Right lobe of liver (tissue), 6 donors: ENCODE measurements at places on chromosomes 13 and 19.
A peak's percentile ranks its signal among the peaks of the same experiment; 100 is the strongest.

- no peak for DNase-seq
These were observed 272.6 kb downstream of the DNAJC15 start for GRCh38 chr13:43295825-43296564.

DNA sequence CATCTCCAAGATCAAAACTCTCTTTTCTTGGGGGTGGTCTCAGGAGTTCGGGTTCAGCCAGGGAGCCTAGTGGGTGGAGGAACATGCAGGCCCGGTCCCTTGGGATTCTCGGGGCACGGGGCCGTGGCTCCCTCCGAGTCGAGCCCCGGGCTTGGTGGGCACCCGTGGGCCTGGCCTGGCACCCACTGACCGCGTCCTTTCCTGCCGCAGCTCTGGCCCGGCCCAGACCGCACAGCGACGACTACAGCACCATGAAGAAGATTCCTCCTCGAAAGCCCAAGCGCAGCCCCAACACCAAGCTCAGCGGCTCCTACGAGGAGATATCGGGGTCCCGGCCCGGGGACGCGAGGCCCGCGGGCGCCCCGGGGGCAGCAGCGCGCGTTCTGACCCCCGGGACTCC, 510.6 kb downstream of the MYO16 start:
- no peak for DNase-seq

GRCh38 chr13:77514336-77514726, 21.2 kb upstream of the SCEL start:
- DNase-seq: no peak

DNA sequence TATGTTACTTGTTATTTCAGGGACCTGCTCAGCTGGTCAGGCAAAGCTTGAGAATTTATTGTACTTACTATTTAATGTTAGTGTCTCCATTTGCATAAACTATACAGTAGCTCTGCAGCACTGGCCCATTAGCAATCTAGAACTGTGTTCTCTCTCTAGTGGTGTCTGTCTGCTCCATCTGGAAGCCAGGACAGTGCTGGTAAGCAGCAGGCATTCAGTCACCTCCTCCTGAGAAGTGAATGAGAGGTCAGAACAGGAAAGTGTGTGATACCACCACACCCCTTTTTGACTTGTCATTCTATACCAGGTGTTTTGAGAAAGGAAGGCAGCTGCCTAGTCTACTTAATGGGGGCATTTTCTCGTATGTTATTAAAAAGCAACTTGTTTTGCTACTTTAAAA, 3.9 kb downstream of the COG3 start:
- no peak for DNase-seq

GRCh38 chr13:114120591-114121011, 11.8 kb downstream of the RASA3 start:
- no peak for DNase-seq

GRCh38 chr13:46594374-46595078, 41.6 kb downstream of the LRCH1 start:
- no peak for DNase-seq

DNA sequence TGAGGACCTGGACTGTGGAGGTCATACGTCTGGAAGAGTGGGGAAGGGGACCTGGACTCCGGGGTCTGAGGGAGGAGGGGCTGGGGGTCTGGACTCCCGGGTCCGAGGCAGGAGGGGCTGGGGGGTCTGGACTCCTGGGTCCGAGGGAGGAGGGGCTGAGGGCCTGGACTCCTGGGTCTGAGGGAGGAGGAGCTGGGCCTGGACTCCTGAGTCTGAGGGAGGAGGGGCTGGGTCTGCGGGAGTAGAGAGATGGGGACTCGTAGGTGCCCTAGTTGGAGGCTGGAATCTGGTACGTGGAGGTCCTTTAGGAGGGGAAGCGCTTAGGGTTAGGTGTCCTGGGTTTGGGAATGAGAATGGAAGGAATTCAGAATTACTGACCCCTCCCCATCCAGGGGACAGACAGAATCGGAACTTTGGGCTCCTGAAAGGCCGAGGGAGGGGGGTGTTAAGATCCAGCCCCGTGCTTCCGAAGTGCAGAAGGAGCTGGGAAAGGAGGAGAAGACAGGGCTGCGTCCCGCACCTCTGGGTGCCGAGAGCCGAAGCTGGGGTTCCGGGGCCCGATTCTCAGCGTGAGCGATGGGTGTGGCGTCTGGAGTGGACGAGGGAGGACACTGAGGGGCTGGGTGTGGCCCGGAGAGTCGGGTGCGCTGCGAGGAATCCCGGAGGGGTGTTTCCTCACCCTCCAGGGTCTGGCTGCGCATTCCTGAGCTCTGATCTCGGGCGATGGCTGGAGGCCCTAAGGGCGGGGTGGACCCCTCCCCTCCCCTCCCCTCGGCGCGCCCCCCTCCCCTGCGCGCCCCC, 608 bp downstream of the MYADM start:
- DNase-seq: peak; percentile 74

- DNase-seq: no peak
These were observed 114.5 kb downstream of the SLC7A1 start for GRCh38 chr13:29480893-29481525.

DNA sequence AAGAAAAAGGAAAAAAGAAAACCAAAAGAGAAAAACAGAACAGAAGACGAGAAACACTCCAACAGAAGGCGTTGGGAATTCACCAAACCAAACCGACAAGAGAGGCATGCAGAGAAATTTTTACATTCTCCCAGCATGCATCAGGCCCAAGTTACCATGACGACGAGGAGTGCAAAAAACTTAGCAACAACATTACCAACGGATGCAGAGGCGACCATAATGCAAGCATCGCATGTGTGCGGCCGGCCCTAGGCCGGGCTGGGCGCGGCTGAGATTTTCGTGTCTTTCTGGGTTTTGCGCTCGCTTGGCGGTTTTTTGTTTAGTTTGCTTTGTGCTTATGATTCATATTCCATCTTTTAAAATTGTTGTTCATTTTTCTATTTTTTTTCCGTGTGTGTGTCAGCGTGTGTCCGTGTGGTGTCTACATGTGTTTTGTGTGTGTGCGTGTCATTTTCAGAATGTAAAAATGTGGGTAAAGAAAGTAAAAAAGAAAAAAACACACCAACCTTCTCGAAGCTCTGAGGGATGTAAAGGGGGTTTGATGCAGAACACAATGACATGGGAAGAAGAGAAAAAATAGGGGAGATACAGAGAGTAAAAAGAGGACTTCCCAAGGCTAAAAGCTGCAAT, 84.9 kb downstream of the PTPRS start:
- no peak for DNase-seq

GRCh38 chr13:73622381-73622780, 511.8 kb downstream of the KLF12 start:
- DNase-seq: no peak

DNA sequence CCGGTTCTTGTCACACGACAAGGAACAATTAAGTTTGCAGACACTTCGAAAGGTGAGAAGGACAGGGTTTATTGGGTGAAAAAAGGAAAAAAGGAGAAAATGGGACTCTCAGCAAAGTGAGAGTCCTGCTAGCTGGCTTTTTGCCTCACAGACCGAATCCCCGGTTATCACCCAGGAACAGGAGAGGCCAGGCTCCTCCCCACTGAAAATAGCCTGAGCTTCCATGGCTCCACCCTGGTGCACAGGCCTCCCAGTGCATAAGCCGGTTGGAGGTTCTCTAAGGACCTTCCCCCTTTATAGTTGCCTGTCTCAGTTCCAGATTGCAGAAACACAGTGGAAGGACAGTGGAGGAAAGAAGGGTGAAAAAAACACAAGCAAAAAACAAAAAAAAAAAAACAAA, 571.7 kb downstream of the KCTD12 start:
- DNase-seq: no peak

DNA sequence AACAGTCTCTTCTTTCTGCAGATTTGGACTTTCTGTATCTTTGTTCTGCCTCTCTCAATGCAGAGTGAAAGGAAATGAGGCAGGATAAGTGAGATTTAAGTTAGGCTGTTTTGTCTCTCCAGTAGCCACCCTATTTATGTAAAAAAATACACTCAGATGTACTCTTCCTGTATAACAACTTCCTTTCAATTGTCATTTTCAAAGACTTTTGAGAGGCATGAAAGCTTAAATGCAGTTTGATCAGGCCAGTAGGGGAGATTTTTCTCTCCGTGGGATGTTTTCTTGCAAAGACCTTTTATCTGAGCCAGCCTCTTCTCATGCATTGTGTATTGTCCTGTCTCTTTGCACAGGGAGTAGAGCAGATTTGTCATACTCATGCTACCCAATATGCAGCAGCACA, 166.8 kb downstream of the SLITRK5 start:
- DNase-seq: no peak

- no peak for DNase-seq
These were observed 61.1 kb downstream of the PIBF1 start for GRCh38 chr13:72842991-72843390.

DNA sequence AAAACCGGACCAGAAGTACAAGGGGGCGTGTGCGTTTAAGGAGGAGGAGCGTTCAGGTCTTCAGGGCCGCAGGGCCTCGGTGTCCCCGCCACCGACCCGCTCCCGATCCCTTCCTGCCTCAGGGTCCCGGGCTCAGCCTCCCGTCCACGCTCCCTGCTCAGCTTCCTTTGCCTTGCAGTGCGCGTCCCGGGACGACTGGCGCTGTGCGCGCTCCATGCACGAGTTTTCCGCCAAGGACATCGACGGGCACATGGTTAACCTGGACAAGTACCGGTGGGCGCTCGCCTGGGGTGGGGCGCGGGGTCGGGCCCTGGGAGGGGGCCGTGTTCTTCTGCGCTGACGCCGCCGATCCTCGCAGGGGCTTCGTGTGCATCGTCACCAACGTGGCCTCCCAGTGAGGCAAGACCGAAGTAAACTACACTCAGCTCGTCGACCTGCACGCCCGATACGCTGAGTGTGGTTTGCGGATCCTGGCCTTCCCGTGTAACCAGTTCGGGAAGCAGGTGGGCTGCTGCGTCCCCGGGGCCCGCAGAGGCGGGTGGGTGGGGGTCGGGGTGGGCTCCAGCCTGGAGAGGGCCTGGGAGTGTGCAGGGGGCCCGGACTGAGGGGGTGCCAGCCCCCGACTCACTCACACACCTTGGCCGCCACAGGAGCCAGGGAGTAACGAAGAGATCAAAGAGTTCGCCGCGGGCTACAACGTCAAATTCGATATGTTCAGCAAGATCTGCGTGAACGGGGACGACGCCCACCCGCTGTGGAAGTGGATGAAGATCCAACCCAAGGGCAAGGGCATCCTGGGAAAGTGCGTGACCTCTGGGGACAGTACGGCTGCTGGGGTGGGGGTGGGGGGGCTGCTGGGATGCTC, 1.4 kb downstream of the GPX4 start:
- no peak for DNase-seq

DNA sequence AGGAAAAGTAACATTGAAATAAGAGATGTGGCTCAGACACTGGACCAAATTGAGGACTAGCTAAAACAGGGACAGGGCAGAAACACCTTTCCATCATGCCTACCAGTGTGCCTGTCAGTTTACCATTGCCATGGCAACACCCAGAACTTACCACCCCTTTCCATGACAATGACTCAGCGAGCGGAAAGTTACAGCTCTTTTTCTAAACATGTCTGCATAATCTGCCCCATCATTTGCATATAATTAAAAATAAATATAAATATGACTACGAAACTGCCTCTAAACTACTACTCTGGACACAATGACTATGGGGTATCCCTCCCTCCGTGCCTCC, 96.0 kb downstream of the UBL3 start:
- no peak for DNase-seq

DNA sequence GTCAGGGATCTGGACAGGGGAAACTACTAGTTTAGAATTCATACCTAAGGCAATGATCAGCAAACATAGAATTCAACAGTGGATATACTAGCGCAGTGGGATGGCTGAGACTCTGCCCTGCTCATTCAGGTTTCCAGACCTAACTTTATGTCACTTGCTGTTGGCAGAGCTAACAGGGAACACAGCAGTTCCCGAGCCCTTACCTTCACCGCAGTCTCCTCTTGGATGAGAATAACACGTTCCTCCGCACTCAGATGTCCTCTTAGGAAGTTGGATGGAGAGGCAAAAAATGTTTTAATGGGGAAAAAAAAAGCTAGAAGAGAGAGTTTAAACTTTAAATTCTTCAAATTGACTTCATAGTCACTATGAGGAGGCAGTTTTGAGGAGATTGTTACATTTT, 159.7 kb upstream of the FREM2 start:
- no peak for DNase-seq

GRCh38 chr19:37855098-37855497, 51.3 kb downstream of the WDR87 start:
- no peak for DNase-seq
